Activated CD4-positive, alpha-beta T cell treated with anti-CD3 and anti-CD28 coated beads, Interleukin-2, amount 10 ng/mL, durations not matched to agents 7 days and 5 days (primary cell): ENCODE measurements at places on chromosomes 6 and 20. TPM values are rescaled to one million over a fixed set of nuclear protein-coding genes. Genes with fewer than 3 reads are reported as not detected.

SNAI1 gene
- not detected for total RNA-seq

FNDC11 gene
- total RNA-seq = 0.57 TPM

C20orf204 gene
- total RNA-seq = 3.5 TPM

GRCh38 chr6:78530208-78530607 lies 337.1 kb upstream of the IRAK1BP1 start:
- DNase-seq = no peak

DNA sequence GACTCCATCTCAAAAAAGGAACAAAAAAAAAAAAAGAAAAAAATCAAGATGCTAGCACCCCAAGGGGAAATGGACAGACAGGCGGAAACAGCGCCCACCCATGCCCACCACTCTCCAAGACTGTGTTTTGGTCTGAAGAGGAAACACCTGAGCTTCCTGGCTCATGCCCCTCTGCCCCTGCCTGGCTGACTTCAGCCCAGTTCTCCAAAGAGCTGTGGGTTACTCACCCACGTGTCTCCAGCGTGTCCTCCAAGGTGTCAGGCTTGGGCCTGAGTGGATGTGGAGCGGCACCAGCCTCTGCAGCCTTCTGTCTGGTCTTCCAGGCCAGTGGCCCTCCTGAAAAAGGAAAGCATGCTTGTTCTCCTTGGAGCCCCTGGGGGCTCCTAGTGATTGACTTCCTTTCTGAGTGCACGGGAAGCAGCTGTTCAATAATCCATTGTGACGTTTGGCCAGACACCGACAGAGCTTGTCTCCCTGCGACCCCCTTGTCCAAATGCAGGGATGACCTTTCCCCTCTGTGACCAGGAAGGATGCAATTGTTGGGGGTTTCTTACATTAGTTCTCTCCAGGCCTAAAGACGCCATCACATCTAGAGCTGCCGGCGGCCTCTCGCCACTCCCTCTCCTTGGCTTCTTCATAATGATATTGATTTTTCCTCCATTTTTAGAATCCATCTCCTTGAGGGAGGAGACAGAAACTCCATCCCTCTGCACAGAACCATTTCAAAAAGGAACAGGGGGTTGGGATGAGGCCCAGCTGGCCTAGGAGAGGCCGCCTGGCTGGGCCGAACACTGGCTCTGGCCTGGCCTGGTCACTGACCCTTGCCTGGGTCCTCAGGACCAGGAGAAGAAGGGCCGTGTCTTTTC lies 58.4 kb downstream of the ADNP start:
- DNase-seq = no peak

- DNase-seq = no peak
Measured at GRCh38 chr6:167130008-167130677, 7.2 kb downstream of the CCR6 start.

GRCh38 chr6:156699017-156699421 lies 78.2 kb upstream of the ARID1B start:
- no peak for DNase-seq

DNA sequence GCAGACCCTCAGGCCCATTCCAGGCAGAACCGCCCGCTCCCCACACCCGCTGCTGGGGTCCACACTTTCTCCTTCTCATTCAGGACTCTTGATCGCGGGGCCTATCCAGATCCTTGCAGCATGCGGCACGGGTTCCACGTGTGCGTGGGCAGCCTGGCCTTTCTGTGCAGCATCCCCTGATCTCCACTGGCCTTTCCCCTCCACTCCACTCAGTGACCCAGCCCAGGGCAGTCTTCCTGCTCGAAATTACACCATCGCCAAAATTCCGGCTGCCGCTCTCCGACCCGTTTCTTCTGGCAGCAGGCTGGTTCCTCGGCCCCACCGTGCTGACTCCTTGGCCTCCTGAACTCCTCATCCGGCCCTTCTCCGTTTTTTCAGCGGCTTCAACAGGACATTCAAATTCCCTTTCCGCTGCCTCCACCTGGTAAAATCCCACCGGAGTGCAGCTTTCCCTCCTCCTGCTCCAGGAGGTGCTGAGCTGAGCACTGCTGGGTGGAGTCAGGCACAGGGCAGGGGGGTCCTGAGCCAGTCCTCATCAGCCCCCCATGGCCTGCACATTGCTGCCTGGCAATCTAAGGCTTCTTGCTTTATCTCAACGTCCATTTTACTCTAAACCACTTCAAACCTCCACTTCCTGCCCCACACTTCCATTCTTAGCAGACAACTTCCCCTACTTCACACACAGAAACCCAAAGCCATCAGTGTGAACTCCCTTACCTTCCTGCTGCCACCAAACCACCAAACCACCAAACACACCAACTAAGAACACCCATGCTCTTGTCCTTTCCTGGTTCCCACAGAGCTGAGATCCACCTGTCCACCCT lies 9.0 kb downstream of the SFT2D1 start:
- DNase-seq = peak; percentile 60

DNA sequence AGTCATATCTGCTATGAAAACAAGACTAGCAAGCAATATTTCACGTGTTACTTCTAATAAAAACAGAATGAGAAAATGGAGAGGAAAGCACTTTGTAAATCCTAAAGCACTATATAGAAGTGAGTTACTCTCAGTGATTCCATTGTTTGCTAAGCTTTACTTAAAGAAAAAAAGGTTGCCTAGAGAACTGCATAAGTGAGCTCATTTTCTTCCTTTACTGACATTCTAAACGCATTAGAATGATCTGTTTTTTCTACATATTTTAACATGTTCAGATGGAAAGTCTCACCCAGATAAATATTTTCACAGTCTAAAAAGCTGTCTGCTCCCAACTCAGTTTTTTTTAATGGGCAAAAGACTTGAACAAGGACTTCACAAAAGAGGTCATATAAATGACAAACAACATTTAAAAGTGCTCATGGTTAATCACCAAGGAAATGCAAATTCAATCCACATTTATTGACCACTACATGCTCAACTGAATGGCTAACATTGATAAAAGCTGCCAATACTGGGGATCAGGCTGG lies 52.9 kb upstream of the AKAP12 start:
- no peak for DNase-seq

DNA sequence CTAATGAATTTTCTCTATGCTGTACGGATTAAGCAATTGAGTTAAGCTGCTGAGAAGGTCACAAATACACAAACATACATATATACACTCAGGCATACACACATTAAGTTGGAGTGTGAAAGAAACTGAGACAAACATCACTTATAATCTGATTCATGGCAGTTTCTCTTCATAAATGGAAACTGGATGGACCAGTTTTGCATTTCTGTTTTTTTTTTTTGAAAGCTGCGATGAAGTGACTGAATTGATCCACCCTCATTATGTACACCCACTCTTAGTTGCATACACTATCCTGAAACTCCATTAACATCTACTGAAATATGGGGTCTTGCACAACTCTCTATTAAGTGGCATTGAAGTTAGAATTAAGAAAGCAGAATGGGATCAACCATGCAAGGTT lies 32.9 kb upstream of the TENT5A start:
- no peak for DNase-seq

- peak; percentile 38 for DNase-seq
Measured at GRCh38 chr6:3751077-3751729, at the start of gene PXDC1. TSS of gene PXDC1 (minus strand) at chr6:3751713. CDS start at chr6:3751531, 182 bp downstream.

DNA sequence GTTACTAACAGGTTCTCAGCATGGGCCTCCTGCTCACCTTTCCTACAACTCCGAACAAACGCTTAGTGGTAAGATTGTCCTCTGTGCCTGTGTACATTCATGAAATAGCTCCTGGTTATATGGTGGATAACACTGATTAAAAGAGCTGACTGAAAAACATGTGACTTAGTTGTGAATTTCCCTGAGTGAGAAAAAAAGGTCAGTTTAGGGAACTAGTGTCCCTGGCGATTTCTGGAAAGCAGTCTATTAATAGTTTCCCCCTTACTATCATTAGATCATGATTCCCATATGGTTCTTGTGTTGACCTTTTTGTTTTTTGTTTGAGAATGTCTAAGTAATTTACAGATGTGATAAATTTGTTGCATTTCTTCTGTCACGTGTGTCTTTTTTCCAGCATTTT lies 15.6 kb downstream of the SNRPC start:
- no peak for DNase-seq

DNA sequence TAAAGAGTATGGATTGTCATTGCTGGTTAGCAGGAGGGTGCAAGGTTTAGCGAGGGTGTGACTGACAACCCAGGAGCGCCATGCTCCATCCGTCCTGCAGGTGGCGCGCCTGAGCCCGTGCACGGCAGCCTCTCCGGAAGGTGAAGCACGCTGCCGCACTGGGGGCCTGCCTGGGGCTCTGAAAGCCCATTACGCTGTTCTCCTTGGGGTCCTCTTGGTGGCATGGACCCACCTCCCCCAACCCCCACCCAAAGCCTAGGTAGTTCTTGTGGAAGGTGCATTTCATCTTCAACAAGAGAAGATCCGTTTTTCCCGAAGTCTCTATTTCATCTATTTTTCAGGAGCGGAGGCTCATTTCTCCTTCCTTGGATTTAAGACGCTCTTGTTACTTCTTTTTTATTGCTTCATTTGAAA lies 197.4 kb upstream of the KCNG1 start:
- DNase-seq = peak; percentile 57

DNA sequence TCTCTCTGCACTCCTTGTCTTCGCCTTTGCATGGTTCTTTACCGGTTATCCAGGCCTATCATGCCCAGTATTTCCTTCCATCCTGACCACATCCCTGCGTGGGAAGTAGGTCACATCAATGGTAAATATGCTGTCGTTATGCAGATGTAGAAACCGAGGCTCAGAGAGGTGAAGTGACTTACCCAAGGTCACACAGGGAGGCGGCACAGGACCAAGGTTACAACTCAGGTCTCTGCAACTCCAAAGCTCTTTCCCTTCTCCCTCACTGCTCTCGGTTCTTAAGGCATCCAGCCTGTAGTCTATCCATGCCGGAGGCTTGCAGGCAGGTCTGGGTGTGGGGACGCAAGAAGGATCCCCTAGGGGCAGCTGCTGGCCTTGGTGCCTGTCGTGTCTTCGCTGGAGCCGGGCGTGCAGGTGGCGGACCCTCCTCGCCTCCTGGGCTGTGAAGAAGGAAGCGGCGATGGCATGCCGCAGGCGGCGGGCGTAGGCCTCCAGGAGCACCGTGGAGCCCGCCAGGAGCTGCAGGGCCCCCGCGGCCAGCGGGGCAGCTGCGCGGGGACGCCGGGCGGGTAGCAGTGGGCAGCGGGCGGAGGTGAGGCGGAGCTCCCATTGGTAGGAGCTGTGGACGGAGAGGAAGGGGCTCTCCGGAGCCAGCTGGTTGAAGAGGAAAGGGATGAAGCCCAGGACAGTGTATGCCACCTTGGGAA lies 9.1 kb downstream of the OCSTAMP start:
- no peak for DNase-seq

DNA sequence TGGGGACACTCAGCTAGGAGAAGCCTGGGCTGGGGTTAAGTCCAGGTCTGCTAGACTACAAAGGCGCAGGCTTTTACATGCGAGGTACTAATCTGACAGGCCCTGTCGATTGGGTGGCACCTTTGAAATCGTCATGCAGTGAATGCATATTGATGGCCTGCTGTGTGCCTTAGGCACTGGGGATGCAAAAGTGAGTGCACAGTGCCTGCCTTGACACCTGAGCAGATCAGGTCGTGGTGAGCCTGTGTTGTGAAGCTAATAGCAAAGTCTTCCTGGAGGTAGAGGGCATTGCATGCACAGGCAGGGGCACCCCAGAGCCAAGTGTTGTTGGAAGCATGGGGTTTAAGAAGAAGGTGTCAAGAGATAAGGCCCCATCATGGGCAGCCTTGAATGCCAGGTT lies 16.9 kb downstream of the LRRC1 start:
- no peak for DNase-seq

DNA sequence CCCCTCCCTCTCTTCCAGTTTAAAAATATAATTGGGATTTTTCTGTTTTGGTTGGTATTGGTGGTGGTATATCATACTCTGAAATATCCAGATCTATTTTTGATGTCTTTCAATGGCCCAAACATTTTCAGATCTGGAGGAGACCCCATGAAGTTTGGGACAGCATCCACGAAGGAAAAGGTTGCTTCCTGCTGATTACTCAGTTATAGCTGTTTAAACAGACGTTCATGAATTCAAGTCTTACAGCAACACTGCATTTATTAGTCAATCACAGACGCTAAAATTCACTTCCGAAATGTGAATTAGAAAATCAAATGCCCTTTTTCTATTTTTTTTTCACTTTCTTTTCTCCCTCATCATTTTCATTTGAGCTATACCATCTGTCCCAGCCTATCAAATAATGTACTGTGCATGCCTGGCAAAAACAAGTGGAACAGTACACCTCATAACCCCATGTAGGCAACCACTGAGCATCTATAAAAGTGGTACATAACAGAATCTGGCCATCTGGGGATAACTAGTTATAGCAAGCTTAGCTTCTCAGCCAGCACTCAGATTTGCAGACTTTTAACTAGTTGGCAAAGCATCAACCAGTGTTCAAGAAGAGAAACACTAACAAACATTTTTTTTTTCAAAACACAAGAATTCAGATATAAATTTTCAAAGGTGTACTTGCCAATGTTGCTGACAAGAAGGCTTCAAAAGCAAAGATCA lies 124.5 kb downstream of the HIVEP2 start:
- DNase-seq = no peak

DNA sequence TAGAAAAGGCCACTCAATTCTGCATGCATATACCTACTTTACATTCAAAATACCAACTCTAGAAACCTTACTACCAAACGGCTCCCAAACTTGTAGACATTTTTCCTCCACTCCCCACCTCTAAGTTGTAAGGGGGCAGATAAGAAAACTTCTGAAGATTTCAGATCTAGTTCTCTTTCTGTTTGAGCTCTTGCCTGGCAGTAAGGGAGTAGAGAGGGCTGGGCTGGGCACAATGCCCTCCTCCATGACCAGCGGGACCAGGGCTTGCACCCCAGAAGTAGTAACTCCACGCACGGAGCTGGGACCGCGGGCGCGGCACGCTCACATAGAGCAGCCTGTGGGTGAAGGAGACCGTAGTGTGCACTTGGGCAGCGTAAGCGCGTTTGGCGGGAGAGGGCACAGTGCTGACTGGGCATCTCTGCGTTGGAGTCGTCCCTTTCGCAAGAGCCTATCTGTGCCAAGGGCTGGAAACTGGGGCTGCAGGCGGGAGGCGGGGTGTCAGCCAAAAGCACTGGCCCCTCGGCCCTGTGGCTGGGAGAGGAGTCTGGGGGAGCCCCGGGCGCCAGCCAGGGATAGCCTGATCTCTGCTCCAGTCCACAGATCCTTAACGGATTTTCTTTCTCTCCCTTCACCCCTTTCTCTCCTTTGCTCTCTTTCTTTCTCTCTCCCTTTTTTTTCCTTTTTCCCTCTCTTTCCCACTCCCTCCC lies 32.4 kb downstream of the PHACTR1 start:
- DNase-seq = no peak

DNA sequence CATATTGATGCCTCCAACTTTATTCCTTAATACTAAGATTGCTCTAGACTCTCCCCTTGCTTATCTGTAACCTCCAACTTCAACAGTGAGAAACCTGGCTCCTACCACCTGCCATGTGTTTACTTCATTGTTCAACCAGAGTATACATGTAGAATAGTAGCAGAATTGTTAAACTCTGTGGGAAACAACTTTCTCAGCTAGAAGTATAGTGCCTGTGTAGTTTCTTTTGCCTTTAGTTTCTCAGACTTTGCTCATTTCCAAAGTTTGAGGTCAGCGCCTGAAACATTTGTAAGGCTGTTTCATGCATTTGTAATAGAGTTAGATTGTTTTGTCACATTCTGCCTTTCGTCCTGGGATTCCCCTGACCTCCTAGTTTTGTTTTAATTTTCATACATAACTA lies 34.9 kb upstream of the HECA start:
- no peak for DNase-seq

- DNase-seq = peak; percentile 6
Measured at GRCh38 chr6:99349171-99350141, at the start of gene FAXC. TSS of gene FAXC (minus strand) at chr6:99349674. CDS start at chr6:99349372, 302 bp downstream.

GRCh38 chr6:110613356-110613755 lies 136.9 kb upstream of the SLC22A16 start:
- no peak for DNase-seq
